ENCODE measurements at places on chromosomes 12 and 14. TPM values are rescaled to one million over a fixed set of nuclear protein-coding genes. Genes with fewer than 3 reads are reported as not detected.

Gene POTEM
- not detected for total RNA-seq

Gene DCTN2
- total RNA-seq = 77.6 TPM

Gene KRT75
- total RNA-seq = 1.1 TPM

Gene CLEC4A
- total RNA-seq = not detected

Gene TMEM52B
- not detected for total RNA-seq

Gene TSPAN8
- total RNA-seq = not detected

Gene KRT3
- total RNA-seq = not detected

Gene TSHR
- total RNA-seq = not detected

Gene ASIC1
- 1.1 TPM for total RNA-seq
